Hair follicular keratinocyte (primary cell): ENCODE measurements at places on chromosomes 4 and X. TPM values are rescaled to one million over a fixed set of nuclear protein-coding genes. Genes with fewer than 3 reads are reported as not detected.

The H2AZ1 gene
- total RNA-seq: 342 and 890 TPM in 2 replicates

The SRPK3 gene
- total RNA-seq: 0.11 TPM in 1 of 2 replicates, not detected in the other

The MAGED4 gene
- 1.7 and 10.2 TPM in 2 replicates for total RNA-seq

The DCUN1D4 gene
- total RNA-seq: 10.9 and 19.0 TPM in 2 replicates

The FGF16 gene
- total RNA-seq: not detected in 2 replicates

The XKRX gene
- 0.08 and 0.16 TPM in 2 replicates for total RNA-seq
